ENCODE measurements at places on chromosomes 16 and 17.

- peaks cover 30% of the 10 kb centered on the region for H3K27me3 ChIP-seq
- peaks cover 7% of the 10 kb centered on the region for H3K36me3 ChIP-seq
- H3K27ac ChIP-seq, result peak overlapping the region; percentile 9
- peaks cover 23% of the 10 kb centered on the region for H3K4me1 ChIP-seq
- peak overlapping the region; percentile 60 for H3K4me3 ChIP-seq
These were observed 40.4 kb downstream of the ZNF778 start for GRCh38 chr16:89257757-89258465.

DNA sequence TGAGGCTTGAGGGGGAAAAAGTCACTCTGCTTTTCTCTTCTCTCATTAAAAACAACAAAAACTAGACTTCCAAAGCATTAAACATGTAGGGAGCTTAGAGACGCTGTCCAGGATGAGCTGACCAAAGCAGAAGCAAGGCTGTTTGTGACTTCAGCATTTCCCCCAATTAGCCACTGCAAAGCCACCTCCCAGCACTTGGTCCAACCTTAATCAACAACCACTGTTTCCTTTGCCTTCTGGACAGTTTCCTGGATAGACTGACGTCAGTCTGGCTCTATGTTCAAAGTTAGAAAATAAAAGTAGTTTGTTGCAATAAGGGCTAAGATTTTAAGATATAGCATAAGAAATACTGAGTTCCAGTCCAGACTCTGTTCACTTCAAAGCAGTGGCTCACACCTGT, 3.1 kb downstream of the TMEM231 start:
- H3K27me3 ChIP-seq, result no peaks in the 10 kb centered on the region
- peaks cover 16% of the 10 kb centered on the region for H3K4me1 ChIP-seq
- H3K36me3 ChIP-seq, result peaks cover 8% of the 10 kb centered on the region
- H3K4me3 ChIP-seq, result no peak overlapping the region
- no peak for DNase-seq
- H3K27ac ChIP-seq, result no peak overlapping the region

DNA sequence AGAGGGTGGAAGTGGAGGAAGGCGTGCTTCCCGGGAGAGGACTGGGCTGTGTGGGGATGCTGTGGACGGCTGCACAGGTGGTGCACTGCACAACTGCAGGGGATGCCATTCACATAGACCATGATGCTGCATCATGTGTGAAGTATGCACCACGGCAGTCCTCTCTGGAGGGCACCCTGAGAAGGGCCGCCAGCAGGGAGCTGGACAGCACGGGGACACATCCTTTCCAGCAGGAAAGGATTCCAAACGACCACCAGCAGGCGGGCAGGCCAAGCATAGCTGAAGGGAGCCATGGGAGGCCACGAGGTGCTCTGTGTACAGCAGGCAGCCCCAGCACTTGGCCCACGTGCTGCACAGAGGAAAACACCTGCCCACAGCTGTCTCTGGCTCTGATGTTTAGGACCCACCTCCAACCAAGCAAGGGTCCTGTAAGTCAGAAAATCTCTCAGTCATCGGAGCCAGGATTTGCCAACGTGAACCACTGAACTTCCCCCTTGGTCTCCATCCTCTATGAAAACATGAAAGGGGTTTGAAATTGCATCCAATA, 10.1 kb downstream of the ACTG1 start:
- peaks cover under 1% of the 10 kb centered on the region for H3K36me3 ChIP-seq
- no peaks in the 10 kb centered on the region for H3K27me3 ChIP-seq
- peaks cover 1% of the 10 kb centered on the region for H3K4me1 ChIP-seq
- DNase-seq, result no peak

- no peak overlapping the region for H3K27ac ChIP-seq
- H3K36me3 ChIP-seq, result peaks cover 7% of the 10 kb centered on the region
- H3K4me1 ChIP-seq, result peaks cover 8% of the 10 kb centered on the region
- H3K27me3 ChIP-seq, result no peaks in the 10 kb centered on the region
- DNase-seq, result no peak
- no peak overlapping the region for H3K4me3 ChIP-seq
These were observed 79.9 kb downstream of the PLXDC1 start for GRCh38 chr17:39071573-39071972.

GRCh38 chr17:80785477-80786178, 206.0 kb upstream of the CHMP6 start:
- H3K27ac ChIP-seq, result peak overlapping the region; percentile 51
- DNase-seq, result no peak
- H3K36me3 ChIP-seq, result peaks cover 9% of the 10 kb centered on the region
- peaks cover 70% of the 10 kb centered on the region for H3K4me1 ChIP-seq
- no peaks in the 10 kb centered on the region for H3K27me3 ChIP-seq

DNA sequence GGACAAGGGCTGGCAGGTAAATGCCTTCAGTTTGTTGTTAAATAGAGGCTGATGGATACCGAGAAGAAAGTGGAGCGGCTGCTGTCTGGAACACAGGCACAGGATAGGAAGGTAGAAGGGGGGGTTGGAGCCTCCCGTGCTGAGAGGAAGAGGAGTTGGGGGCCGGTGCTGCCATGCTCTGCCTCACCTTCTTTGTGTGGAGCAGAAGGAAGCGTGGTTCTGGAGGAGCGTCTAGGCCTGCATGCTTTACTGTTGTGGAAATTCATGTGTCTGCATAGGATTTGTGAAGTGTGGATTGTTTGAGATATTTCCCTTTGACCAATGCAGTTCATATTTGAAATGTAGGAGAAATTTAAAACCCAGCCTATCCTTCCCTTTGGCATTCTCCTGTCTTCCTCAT, 52.3 kb downstream of the FOXK2 start:
- DNase-seq, result no peak
- H3K27me3 ChIP-seq, result no peaks in the 10 kb centered on the region
- no peak overlapping the region for H3K27ac ChIP-seq
- H3K4me1 ChIP-seq, result no peaks in the 10 kb centered on the region
- peaks cover 36% of the 10 kb centered on the region for H3K36me3 ChIP-seq

GRCh38 chr16:55010492-55011160, 80.0 kb downstream of the IRX5 start:
- no peak overlapping the region for H3K4me3 ChIP-seq
- H3K27ac ChIP-seq, result no peak overlapping the region
- no peak for DNase-seq
- no peaks in the 10 kb centered on the region for H3K4me1 ChIP-seq
- no peaks in the 10 kb centered on the region for H3K27me3 ChIP-seq

DNA sequence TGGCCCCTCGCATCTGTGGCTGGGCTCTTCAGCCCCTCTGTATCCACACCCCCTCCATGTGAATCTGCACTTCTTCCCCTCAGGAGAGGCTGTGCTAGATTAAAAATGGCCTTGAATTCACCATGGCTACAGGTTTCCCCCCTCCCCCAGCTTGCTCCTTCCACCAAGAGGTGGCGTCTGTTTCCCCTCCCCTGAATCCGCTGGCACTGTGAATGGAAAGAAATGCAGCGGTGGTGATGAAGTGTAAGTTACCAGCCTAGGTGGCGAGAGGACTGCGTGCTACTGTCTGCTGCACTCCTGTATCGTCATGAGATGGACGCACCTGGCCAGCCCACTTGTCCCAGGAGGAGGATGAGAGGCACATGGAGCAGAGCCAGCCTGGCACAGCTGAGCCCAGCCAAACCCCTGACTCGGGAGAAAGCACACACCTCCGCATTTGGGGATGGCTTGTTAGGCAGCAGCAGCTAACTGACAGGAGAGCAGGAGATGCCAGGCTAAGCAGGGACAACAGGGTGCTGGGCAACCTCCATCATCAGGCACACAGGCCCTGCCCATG, 26.2 kb downstream of the TNFRSF13B start:
- no peak overlapping the region for H3K27ac ChIP-seq
- DNase-seq, result no peak
- H3K4me3 ChIP-seq, result no peak overlapping the region
- peaks cover 32% of the 10 kb centered on the region for H3K27me3 ChIP-seq
- H3K4me1 ChIP-seq, result no peaks in the 10 kb centered on the region

- peaks cover 14% of the 10 kb centered on the region for H3K4me1 ChIP-seq
- H3K4me3 ChIP-seq, result no peak overlapping the region
- H3K27ac ChIP-seq, result no peak overlapping the region
- peaks cover 4% of the 10 kb centered on the region for H3K36me3 ChIP-seq
- H3K27me3 ChIP-seq, result no peaks in the 10 kb centered on the region
- DNase-seq, result no peak
These were observed 70.3 kb upstream of the LGALS9 start for GRCh38 chr17:27560668-27561067.

DNA sequence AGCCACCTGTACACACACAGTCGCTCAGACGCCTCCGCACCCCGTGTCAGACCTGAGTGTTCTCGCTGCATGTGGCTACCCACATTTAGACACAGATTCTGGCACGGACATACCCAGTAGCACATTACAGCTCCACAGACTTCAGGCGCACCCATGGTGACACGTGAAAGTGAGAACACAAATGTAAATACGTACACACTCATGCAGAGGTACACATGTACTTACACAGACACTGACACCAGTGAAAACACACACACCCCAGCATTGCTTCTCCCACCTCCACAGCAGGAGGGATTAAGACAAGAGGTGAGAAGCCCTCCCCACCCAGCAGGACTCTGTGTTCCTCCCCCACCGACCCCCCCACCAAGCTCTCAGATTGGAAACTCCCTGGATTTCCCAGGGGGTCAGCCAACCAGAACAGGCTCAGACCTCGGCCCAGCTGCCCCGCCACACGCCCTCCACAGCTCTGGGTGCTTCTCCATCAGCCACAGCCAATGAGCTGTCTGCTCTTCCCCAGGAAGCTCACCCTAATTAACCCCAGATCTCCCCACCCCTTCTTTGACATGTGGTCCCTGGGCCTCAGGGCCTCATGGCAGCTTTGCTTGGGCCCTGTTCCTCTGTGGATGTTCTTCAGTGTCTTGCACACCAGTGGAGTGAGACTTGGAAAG, 5.3 kb upstream of the FOXN1 start:
- peaks cover 15% of the 10 kb centered on the region for H3K27me3 ChIP-seq
- no peak for DNase-seq
- H3K36me3 ChIP-seq, result peaks cover 2% of the 10 kb centered on the region
- no peak overlapping the region for H3K4me3 ChIP-seq

- no peaks in the 10 kb centered on the region for H3K27me3 ChIP-seq
- H3K4me3 ChIP-seq, result no peak overlapping the region
These were observed 27.7 kb upstream of the MYOCD start for GRCh38 chr17:12637745-12638651.

DNA sequence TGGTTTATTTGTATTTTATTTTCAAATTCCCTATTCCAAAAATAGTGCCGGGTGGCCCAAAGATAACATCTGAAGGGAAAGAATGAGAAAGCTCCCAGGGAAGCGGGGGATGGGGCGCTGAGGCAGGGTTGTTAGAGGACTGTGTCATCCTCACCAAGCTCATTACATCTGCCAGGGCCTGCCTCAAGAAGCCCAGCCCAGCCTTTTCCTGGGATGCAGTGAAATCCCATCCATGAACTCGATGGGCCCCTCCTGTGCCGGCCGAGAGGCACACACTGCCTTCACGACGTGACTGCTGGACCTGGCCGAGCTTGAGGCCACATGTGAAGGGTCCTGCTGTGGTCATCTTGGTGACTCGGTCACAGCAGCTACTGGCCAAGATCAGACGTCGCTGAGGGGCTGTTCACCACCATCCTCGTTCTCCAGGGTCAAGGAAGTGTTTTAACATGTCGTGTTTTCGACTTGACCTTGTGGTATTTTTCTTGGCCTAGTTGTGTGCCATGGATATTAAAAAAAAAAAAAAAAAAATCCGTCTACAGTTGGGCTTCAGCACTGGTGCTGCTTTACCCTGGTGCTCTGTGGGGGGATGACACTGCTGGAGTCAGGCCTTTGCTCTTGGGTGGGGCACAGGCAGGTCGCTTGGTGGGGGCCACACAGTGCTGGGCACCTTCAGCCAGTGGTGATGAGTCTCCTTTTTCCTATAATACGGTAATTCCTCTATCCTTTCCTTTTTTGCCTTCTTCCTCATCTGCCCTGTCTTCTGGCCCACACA, 4.9 kb downstream of the TIMM22 start:
- H3K27me3 ChIP-seq, result no peaks in the 10 kb centered on the region
- peaks cover 29% of the 10 kb centered on the region for H3K4me1 ChIP-seq
- DNase-seq, result no peak
- peaks cover 37% of the 10 kb centered on the region for H3K36me3 ChIP-seq

DNA sequence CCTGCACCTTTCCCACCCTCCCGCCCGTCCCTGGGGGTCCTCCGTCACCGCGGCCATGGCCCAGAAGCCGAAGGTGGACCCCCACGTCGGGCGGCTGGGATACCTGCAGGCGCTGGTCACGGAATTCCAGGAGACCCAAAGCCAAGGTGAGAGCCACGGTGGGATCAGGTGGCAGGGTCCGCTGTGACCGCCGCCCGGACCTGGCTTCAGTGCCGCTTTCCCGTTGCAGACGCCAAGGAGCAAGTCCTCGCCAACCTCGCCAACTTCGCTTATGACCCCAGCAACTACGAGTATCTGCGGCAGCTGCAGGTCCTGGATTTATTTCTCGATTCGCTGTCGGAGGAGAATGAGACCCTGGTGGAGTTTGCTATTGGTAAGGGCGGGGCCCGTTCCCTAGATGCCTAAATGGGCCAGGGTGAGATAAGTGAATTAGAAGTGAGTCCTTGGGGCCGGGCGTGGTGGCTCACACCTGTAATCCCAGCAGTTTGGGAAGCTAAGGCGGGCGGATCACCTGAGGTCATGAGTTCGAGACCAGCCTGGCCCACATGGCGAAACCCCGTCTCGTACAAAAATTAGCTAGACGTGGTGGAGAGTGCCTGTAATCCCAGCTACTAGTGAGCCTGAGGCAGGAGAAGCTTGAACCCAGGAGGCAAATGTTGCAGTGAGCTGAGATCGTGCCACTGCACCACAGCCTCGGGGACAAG, 617 bp downstream of the ARMC7 start:
- H3K27me3 ChIP-seq, result no peaks in the 10 kb centered on the region
- H3K4me1 ChIP-seq, result peaks cover 37% of the 10 kb centered on the region
- peaks cover 8% of the 10 kb centered on the region for H3K36me3 ChIP-seq
- no peak for DNase-seq
- H3K4me3 ChIP-seq, result peak overlapping the region; percentile 77

DNA sequence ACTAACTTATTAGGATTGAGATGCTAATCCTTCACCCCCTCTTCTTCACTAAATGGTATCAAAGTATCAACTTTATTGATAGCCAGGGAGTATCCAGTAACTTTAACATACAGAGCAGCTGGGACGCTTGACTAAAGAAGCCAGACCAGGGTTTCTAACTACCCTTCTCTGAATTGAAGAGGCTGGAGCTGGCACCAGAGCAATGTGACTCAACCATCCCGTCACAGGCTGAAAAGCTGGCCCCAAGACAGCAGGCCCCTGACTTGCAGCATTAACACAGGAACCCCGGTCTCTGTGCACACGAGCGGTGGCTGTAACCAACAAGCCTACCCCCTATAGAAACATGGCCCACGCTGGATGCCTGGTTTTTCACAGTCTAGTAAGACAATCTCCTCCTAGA, 59.8 kb downstream of the ANKFN1 start:
- H3K4me1 ChIP-seq, result no peaks in the 10 kb centered on the region
- H3K36me3 ChIP-seq, result peaks cover 1% of the 10 kb centered on the region
- H3K4me3 ChIP-seq, result no peak overlapping the region
- no peak overlapping the region for H3K27ac ChIP-seq

DNA sequence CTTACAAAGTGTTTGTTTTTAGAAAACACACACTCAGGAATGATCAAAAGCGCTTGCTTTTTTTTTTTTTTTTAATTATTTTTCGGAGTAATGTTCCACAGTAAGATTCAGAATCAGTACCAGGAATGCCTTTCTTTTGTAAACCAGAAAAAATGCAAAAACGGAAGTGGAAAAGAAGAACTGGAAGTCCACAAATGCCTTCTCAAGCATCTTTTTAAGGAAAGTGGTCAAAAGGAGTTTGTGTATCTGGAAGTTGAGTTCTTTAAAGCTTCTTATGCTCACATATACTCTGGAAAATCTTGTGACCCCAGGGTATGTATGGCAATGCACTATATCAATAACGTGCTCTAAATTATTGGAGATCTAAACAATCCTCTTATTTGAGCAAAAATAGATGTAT, 126.0 kb downstream of the ABCA8 start:
- H3K27ac ChIP-seq, result no peak overlapping the region
- peaks cover 2% of the 10 kb centered on the region for H3K36me3 ChIP-seq
- no peak overlapping the region for H3K4me3 ChIP-seq
- DNase-seq, result no peak

All from central memory CD8-positive, alpha-beta T cell (primary cell).